ENCODE measurements at places on chromosomes 12 and 14.

GRCh38 chr14:99330316-99331240 is 58.6 kb upstream of the BCL11B start:
- no peak for DNase-seq

DNA sequence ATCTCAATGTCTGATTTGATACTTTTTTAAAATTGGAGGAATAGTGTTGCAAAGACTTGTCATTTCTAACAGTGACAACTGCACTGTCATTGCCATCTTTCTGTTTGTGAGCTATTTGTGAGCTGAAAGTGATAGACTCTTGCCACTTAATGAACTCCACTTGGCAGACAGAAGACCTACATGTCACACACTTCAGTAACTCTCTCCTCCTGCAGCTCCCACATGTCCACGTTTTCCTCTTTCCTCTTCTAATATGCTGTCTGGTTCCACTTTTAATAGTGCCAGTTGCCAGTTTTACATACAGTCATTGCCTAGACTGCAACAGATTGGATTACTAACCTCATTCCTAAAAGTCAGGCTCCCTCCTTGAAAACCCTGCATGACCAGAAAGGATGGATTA is 121.5 kb downstream of the CAPZA3 start:
- DNase-seq: no peak

GRCh38 chr12:71276541-71276940 is 118.7 kb upstream of the TSPAN8 start:
- DNase-seq: no peak

GRCh38 chr14:83975435-83975834 is 1554.5 kb upstream of the FLRT2 start:
- DNase-seq: no peak

DNA sequence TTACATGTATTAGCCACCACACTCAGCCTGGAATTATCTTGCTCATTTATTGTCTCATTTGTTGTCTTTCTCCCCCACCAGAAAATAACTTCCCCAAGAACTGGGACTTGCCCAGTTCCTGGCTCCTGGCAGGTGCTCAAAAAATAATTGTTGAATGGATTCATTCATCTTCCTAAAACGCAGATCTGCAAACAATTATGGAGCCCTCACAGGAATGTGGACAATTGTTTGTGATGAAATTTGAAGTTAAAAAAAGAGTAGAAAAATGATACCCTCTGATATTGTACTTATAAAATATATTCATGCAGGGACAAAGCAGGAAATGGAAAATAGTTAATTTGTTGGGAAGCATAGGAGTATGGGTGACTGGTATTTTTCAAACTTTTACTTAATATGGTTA is 60.7 kb upstream of the MAP1LC3B2 start:
- DNase-seq: no peak
